H54 (cell line): ENCODE measurements at places on chromosomes 1 and 21.
A peak's percentile ranks its signal among the peaks of the same experiment; 100 is the strongest.

DNA sequence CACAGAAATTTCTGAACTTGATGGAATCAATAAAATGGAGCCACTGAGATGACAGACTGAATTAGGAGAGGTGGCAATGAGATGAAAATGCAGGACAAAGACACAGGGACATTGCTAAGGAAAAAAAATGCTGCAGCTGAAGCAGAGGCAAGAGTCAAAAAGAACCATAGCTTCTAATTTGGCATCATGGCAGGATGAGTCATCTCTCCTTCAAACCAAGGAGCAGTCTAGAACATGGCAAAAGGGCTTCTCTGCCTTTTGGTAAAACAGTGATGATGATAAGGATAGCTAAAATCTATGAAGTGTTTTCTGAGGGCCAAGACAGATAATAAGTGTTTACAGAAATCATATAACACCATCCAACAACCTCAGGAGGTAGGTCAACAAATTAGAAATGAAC, 16.8 kb downstream of the SLC19A2 start:
- no peak for DNase-seq

DNA sequence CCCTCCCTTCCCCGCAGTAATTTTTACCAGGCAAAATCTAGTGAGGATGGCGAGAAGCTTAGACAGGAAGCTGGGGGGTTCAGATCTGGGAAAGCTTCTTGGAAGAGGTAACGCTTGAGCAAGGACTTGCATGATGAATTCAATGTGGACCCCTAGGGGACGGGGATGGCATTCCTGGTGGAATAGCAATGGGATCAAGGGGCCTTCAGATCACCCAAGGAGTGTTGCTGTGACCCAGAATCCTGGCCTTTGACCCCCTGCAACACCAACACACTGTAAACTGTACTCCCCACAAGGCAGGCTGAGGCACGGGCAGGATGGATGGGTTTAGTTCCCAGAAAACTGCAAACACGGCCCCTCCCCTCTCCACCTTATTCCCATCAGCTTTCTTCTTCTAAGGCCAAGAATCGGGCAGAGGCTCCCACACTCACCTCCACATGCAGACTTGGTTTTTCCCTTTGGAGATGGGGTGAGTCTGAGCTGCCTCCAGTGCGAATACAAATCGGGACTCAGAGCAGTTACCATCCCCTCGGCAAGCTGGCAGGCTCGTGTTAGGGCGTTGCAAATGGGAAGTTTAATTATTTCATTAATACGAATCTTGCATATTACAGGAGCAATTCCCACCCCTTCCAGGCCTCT, 20.1 kb downstream of the DISP3 start:
- DNase-seq = no peak

DNA sequence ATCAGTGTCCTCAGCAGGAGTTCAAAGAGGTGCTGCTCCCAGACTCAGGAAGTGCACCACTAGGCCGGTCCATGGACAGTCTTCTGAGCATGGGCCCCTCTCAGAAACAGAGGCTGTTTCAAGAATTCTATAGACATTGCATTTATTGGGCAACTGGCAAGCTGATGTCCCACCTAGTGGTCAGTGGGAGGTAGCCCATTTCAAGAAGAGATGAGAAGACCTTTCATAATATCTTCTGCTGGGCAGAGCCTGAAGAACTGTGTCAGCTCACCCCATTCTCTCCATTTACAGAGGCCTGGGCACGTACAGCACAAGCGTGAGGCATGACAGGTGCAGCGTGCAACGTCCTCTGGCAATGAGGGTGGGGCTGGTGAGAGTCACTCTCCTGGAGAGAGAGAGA, 216.0 kb downstream of the DYRK1A start:
- DNase-seq = no peak

GRCh38 chr1:235327559-235328270, at the start of gene ARID4B:
Gene ARID4B (minus strand): TSS chr1:235328179. CDS start chr1:235326919, 1,260 bp downstream.
- DNase-seq = peak; percentile 85

GRCh38 chr1:218364028-218364710, 19.0 kb downstream of the TGFB2 start:
- no peak for DNase-seq

GRCh38 chr1:167599957-167600581, 30.0 kb upstream of the RCSD1 start:
- DNase-seq = peak; percentile 23

- no peak for DNase-seq
Measured at GRCh38 chr1:8083739-8084484, 57.8 kb upstream of the ERRFI1 start.

GRCh38 chr1:75342786-75343185, 208.6 kb downstream of the LHX8 start:
- DNase-seq = no peak

DNA sequence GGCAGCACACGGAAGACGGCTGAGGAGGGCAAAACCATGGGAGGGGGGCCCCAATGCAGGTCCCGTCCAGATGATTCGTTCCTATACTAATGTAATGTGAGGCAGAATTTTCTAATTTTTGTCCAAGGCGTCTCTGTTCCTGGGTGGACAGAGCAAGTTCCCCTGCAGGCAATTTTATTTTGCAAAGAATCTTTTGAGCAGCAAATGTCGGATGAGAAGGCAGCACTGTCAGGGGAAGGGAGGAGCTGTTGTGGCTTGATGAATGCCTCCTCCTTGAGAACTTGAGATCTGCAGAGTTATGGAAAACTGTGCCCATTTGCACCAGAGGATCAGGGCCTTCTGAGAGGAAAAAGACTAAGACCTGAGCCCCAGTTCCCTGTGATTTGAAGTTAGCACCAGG, 17.3 kb downstream of the SLC1A7 start:
- no peak for DNase-seq

DNA sequence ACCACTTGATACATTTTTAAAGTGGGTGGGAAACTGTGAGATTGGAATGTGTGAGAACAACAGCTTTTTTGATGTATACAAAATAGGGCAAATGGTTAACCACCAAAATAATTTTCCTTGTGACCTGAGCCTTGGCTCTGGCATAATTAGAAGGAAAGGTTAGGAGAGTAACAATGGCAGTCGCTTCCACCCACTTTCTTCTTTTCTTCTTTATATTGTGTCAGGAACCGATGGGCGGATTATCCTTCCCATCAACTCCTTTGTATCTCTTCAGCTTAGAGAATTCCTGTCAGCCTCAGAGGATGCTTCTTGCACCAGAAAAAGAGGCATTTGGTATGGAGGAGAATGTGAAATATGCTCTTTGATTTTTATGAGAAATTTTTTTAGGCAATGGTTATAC, 90.6 kb downstream of the SDCCAG8 start:
- DNase-seq = no peak

DNA sequence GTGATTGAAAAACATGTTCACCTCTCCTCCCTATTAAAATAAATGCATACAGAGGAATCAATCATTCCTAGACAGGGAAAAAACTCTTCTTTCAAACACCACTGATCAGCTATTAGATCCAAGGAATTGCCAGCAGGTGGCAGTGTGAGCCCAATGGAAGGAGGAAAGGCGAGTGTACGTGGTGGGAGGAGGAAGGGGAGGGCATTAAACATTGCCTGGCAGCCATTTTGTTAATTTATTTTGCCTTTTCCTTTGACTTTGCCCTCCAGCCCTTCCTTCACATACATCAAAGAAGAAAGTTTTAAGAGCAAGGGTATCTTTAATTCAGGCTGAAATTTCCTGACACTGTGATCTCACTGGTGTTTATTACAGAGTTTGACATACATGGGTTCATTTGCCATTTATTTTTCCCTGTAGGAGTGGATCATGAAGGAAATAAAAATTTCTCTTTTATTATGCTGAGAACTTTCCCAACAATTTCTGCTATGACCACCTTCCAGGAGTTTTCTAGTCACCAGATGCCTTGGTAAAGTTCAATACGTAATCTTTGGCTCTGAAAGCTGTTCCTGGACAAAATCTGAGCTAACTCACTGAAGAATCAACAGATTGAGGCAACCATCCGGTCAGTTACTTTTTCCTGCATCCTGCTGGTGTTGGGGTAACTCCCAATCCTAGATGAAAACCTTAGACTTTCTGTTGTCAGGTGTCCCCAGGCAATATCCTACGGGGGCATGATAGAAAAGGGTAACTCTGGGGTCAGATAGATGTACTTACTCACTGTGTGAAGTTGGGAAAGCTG, 1.9 kb upstream of the GNAI3 start:
- peak; percentile 74 for DNase-seq

DNA sequence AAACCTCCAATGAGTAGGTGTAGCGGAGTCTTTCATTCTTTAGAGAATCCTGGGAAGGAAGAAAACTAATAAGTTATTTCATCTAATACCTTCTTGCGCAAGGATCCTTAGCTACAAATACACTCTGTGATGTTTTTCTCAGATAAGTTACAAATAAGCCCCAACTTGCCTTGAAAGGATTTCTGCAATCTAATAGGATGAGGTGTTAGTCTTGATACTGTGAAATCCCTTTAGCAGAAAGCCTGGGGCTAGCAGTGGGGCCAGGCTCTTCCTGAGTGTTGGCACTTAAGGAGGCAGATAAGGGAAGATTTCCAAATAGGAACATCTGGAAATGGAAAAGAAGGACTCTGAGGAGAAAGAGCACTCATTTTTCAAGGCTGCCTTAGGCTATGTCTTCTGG, 168.0 kb upstream of the DAB1 start:
- no peak for DNase-seq

DNA sequence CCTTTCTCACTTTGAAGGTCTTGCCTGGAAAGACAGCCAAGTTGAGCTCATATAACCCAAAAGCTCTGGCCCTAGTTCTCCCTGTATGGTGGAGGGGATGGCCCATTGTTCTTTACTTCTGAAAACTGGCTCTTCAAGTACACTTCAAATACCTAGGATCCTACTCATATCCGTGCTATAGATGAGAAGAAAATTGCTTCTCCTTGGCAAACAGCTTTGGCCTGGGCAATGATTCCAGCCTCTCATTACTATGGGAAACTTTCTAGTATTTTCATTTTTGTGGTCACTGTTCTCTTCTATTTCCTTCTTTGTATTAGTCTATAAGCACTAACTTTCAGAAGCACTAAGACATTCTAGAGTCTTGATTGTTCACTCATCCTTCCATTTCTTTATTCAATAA, 53.7 kb downstream of the ZNF697 start:
- DNase-seq = no peak

GRCh38 chr1:88022516-88022915, 661.6 kb upstream of the PKN2 start:
- no peak for DNase-seq

DNA sequence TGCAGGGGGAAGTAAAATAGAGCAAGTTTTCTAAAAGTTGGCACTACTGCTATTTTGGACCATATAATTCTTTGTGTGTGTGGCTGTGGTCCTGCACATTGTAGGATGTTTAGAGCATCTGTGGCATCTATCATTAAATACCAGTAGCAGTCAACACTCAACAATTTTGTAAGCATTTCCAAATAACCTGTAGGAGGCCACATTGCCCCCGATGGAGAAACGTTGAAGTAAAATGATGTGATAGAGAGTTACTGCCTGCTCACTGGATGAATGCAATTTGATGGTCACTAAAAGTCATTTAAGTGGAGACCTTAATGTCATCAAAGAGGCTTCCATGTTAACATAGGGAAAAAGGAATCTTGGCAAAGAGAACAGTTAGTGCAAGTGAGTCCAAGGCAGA, 560.8 kb downstream of the NEGR1 start:
- no peak for DNase-seq

- no peak for DNase-seq
Measured at GRCh38 chr21:33644383-33645074, 2.2 kb downstream of the ITSN1 start.

- DNase-seq = no peak
Measured at GRCh38 chr1:6185635-6186382, 5.7 kb upstream of the CHD5 start.

GRCh38 chr1:23422941-23423340, 1.6 kb downstream of the TCEA3 start:
- DNase-seq = no peak

DNA sequence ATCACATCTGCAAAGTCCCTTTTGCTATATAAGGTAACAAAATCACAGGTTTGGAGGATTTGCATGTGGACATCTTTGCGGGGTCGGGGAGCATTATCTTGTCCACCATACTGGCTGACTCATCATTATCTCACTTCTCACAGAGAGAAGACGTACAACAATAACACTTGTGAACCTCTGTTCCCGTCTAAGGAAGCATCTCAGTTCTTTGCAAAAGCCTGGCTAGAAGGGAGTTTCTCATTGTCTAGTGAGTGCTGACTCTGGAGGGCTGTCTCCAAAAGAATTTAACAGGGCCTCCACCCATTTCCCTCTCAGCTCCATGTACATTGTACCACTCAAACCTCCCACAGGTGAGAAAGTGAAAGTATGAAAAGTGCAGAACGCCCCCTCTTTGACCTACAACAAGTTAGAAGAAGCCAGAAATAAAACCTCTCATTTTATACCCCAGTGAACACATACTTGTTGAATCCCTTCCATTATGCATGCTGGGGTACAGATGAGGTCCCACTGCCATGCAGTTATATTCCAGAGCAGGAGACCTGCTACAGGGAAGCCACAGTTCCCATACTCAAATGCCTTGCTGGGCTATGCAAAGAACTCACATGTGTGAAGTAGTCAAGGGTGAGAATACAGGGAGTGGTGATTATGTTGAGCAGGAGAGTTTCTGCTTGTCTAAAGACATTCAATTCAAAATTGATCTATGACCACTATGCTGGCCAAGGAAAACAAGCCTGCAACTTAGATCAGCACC, 121.7 kb upstream of the PRDX6 start:
- DNase-seq = no peak

DNA sequence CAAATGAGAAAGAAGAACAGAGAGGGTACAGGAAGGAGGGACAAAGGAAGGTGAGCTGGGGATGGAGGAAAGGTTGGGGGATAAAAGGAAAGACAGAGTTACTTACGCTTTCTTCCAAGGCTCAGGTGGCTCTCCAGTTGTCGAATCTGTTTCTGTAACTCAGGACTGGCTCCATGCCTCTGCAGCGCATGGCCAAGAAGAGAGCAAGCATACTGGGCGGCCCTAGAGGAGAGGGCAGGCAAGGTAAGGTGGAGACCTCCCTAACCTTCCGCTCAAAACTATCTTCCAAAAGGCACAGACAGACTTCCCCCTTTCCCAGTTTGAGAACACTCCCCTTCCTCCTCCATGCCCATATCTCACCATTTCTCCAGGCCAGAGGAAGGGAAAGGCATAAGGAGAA, 922 bp downstream of the PEX11B start:
- no peak for DNase-seq

GRCh38 chr1:182259229-182259872, 132.2 kb downstream of the GLUL start:
- no peak for DNase-seq

GRCh38 chr1:91821126-91821868, 64.7 kb downstream of the TGFBR3 start:
- no peak for DNase-seq

GRCh38 chr21:33403128-33403785, at the start of gene IFNGR2:
Gene IFNGR2 (plus strand): TSS chr21:33403413. CDS start chr21:33403544, 131 bp downstream.
- peak; percentile 42 for DNase-seq

- DNase-seq = no peak
Measured at GRCh38 chr1:89878256-89878655, 57.4 kb downstream of the LRRC8D start.

DNA sequence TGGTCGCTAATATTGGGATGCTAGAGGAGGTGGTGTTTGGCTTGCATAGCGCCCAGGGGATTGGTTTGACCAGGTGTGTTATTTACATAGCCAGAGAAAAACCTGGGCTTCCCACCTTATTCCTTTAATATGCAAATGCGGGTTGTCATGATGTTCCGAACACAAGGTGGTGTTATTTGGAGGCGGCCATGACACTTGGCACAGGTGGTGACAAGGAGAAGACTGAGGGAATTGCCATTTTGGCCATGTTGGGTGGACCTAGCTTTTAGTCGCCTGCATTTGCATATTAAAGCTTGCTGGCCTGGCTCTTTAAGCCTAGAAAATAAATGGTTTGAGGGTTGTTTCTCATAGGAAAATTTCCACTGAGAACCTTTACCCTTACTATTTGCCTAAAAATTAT, 490.5 kb downstream of the SIPA1L2 start:
- DNase-seq = no peak
